Natural killer cell treated with Interleukin-12 subunit alpha and Interleukin-12 subunit beta and Interleukin-15 and Interleukin-18, amount 100 ng/mL, for 72 hours (primary cell): ENCODE measurements at places on chromosomes 7 and 10. TPM values are rescaled to one million over a fixed set of nuclear protein-coding genes. Genes with fewer than 3 reads are reported as not detected.

TSPAN12 gene
- total RNA-seq, result not detected

HOXA4 gene
- not detected for total RNA-seq

DNAH11 gene
- 0.05 TPM for total RNA-seq

ELN gene
- not detected for total RNA-seq

PILRA gene
- total RNA-seq, result 3.7 TPM

CPEB3 gene
- total RNA-seq, result 4.0 TPM

AKR1C4 gene
- total RNA-seq, result not detected

FLNC gene
- not detected for total RNA-seq

DDX50 gene
- 47.6 TPM for total RNA-seq

CYP2C18 gene
- not detected for total RNA-seq

PDK4 gene
- total RNA-seq, result 0.33 TPM

CYP26C1 gene
- not detected for total RNA-seq

GRB10 gene
- 0.48 TPM for total RNA-seq

HOXA2 gene
- total RNA-seq, result not detected

TYW1B gene
- total RNA-seq, result 12.4 TPM

RNF148 gene
- total RNA-seq, result not detected

ACSM6 gene
- total RNA-seq, result not detected

SPDYE1 gene
- total RNA-seq, result not detected

LYZL1 gene
- not detected for total RNA-seq

SOSTDC1 gene
- not detected for total RNA-seq

ATOH7 gene
- not detected for total RNA-seq

PNLIP gene
- total RNA-seq, result not detected

SLC18A3 gene
- not detected for total RNA-seq

SMO gene
- 0.69 TPM for total RNA-seq

CCDC6 gene
- total RNA-seq, result 65.7 TPM

MSMB gene
- not detected for total RNA-seq

UNCX gene
- not detected for total RNA-seq
